ENCODE measurements at places on chromosomes 4 and X. TPM values are rescaled to one million over a fixed set of nuclear protein-coding genes. Genes with fewer than 3 reads are reported as not detected.

CT55 gene
- not detected for total RNA-seq

EOLA2 gene
- total RNA-seq = 4.9 TPM

NSG1 gene
- total RNA-seq = not detected

GABRQ gene
- total RNA-seq = not detected

H2BW2 gene
- total RNA-seq = not detected

MTMR8 gene
- total RNA-seq = 7.9 TPM

LRP2BP gene
- not detected for total RNA-seq

PAK3 gene
- total RNA-seq = 0.29 TPM

SSX2 gene
- not detected for total RNA-seq

LUZP4 gene
- not detected for total RNA-seq
